NCI-H1694 treated with DMSO at 0.1 percent for 48 hours (cell line): ENCODE measurements at places on chromosomes 6 and 20.

GRCh38 chr6:11172501-11173327 is 59.8 kb downstream of the NEDD9 start:
- peak; percentile 19 for DNase-seq

- DNase-seq = no peak
Observed at GRCh38 chr6:34981951-34982350, 92.9 kb downstream of the ANKS1A start.

GRCh38 chr6:17865798-17866725 is 121.4 kb downstream of the KIF13A start:
- DNase-seq = peak; percentile 42

DNA sequence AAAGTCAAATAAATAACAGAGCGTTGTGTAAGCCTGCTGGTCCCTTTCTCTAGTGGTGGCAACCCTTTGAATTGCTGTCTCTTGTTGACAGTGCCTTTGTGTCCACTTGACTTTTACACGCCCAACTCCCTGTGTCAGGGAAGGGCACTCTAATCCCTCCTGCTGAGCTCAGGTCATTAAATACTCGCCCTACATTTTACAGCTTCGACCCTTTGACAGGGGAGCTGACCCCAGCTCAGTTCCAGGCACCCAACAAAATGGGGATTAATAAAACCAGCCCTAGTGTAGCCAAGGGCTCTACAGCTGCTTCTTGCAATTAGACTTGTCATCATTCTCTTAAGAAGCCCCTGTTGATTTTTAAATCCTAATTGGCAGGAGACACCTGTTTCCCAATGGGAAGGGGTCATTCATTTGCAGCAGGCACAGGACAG is 308.2 kb downstream of the EYA4 start:
- DNase-seq = no peak

- DNase-seq = no peak
Observed at GRCh38 chr6:1972962-1973361, 272.4 kb downstream of the GMDS start.

DNA sequence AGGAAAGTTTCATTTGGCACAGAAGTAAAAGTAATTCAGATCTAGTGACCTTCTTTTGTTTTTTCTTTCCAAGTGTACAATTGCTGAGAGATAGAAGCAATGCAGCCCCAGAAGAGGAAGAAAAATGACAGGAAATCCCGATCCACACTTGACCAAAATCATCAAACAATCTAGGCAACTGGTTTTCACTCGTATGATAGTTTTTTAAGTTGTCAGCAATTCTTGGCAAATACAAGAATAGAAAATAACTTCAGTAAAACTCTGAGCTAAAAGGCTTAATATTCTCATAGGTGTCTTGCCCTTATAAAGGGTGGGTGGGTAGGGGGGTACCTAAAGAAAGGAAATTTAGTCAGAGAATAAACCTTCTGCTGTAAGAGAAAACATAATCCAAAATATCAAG is 36.0 kb downstream of the SESN1 start:
- no peak for DNase-seq

GRCh38 chr6:41732591-41733359 is 2.6 kb downstream of the TFEB start:
- no peak for DNase-seq

DNA sequence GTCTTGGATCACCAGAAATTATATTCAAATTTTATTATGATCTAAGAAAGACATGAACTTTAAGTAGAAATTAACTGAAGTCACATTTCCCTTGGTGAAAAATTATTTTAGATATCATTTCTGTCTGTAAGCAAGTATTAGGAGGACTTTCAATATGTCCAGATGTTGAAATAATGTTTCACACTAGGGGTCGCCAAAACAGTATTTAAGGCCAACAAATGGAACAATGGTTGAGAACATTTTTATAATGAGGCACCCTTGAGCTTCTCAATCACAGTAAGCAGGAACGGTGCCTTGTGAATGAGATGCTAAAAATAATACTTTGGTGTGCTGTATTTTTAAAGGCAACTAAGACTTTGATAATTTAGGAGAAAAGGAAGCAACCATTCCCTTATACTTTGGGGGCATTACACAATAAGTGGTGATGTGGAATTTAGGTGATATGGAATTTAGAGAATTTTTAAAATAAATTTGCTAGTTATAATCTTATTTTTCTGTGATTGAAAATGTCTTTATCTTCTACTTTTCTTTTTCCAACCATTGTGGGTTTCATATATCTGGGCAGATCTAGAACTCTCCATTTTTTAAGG is 9.6 kb upstream of the SF3B5 start:
- peak; percentile 43 for DNase-seq

DNA sequence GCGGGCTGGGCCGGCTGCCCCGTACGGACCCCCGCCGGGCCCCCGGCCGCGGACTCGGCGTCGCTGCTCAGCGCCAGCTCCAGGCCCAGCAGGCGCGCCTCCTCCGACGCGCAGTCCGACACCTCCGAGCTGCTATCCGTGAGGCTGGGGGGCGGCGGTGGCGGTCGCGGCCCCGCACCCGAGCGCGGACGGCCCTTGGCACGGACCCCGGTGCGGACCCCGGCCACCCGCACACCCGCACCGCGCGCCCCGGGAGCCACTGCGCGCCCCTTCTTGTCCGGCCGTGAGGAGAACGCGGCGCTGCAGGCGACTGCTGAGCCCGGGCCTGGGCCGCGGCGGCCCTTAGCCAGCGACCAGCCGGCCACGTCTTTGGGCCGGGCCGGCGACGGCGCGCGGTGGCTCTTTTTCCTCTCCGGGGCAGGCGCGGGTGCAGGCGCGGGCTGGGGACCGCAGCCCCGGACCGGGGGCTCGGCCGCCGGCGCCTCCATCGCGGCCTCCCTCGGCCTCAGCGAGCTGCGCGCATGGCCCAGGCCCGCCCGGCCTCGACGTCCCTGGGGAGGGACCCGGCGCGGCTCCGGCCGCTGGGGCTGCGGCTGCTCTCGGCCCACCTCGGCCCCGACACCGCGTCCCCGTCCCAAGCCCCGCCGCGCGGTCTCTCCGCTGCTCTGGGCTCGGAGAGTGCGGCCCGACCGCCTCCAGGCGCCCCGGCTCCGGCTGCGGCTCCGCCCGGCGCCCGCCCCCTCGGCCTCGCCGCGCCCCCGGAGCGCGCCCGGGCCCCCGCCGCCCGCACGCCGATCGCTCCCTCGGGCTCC is 12.9 kb upstream of the TLDC2 start:
- no peak for DNase-seq

GRCh38 chr6:39664173-39664572 is 61.0 kb downstream of the KIF6 start:
- no peak for DNase-seq

DNA sequence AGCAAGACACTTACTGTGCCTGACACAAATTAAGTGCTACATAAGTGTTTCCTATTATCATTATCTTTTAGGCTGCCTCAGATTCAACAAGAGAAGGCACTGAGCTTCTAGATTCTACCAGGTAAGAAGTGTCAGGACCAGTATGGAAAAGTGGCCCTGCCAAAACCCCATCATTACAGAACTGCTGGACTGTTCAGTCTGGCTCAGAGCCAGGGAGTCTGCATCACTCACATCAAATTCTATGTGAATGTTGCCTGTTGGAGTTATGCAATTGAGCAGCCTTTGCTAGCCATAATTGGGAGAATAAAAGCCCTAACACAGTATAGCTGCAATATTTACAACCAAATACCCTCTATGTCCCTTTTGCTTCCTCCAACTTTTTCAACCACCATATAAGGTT is 70.9 kb downstream of the ATG5 start:
- DNase-seq = no peak

GRCh38 chr6:51265426-51265825 is 446.8 kb downstream of the TFAP2B start:
- DNase-seq = no peak

DNA sequence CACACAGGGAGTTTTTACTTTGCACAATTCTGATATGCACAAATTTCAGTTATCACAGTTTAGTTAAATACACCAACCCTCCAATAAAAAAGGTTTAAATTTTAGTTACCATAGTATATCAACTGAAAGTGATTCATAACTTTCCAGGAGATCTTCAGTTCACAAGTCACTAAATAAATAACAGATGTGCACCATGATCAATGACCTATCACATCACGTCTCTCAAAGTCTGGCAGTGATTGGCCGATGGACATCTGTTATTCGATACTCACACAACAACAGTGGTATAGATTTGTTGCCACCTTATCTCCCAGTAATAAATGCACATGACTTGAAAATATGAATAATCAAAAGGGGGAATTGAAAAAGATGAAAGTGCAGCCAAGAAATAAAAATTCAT is 66.8 kb upstream of the PTCHD4 start:
- no peak for DNase-seq

- DNase-seq = no peak
Observed at GRCh38 chr20:58569241-58570125, 54.3 kb upstream of the APCDD1L start.

GRCh38 chr20:5135363-5136012 is 8.7 kb downstream of the CDS2 start:
- DNase-seq = no peak

DNA sequence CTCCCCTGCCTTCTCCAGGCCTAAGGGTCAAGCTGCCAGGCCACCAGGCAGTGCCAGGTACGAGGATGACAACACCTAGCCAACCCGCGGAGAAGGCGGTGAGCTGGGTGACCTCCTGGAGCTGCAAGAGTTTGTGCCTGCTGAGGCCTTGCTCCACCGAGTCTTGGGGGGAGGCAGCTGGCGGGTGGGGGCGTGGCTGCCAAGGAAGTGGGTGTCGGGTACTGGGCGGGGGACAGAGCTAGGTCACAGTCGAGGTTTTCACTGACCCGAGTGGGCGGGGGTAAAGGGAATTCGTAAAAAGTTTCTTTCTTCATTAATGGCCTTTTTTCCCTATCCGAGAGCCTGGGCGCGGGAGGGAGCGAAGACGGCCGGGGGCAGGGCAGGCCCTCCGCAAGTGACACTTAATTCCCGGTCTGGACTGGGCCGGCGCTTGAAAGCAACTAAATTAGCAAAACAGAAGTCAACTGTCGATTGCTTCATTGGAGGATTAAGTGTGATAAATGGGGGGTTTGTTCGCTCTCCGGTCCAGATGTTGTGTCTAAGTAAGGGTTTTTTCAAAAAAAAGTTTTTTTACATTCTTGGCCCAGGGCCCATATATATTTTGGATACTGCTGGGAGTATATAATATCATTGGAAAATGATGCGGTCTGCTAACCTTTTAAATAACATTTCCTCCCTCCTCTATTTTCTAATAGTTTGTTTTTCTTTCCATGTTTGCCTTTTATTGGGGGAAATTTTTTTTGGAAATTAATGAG is 43.1 kb upstream of the FOXP4 start:
- DNase-seq = no peak

DNA sequence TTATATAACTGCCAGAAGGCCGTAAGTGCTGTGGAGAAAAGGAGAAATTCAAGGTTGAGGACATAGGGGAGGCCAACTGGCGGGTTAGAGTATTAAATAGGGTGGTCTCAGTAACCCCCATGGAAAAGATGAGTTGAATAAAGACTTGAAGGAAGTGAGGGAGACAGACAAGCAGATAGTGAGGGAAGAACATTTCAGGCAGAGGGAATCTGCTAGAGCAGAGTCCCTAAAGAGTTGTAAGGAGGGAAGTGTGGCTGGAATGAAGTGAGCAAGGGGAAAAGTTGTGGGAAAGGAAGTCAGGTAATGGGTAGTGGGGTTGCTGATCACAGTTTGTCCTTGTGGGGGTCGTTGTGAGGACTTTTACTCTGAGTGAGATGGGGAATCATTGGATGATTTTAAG is 1.4 kb downstream of the KIFC1 start:
- no peak for DNase-seq

DNA sequence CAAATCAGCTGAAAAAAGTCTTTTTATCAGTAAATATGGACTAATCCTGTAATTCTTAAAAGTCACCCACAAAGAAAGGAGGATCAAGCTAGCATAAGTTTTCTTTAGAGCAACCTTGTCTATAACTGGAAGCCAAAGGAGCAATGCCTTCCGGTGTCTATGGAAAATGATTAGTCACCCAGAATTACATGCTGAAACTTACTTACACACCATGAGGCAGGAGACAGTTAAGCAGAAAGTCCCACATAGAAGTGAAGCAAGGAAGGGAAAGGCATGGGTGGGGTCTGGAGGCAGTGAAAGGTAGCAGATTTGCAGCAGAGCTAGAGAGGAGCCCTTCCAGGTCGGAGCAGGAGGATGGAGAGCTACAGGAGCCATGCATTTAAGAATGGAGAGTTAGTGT is 153.7 kb upstream of the RIPOR2 start:
- DNase-seq = no peak

GRCh38 chr6:108942556-108943492 is 94.6 kb downstream of the ARMC2 start:
- DNase-seq = peak; percentile 13

DNA sequence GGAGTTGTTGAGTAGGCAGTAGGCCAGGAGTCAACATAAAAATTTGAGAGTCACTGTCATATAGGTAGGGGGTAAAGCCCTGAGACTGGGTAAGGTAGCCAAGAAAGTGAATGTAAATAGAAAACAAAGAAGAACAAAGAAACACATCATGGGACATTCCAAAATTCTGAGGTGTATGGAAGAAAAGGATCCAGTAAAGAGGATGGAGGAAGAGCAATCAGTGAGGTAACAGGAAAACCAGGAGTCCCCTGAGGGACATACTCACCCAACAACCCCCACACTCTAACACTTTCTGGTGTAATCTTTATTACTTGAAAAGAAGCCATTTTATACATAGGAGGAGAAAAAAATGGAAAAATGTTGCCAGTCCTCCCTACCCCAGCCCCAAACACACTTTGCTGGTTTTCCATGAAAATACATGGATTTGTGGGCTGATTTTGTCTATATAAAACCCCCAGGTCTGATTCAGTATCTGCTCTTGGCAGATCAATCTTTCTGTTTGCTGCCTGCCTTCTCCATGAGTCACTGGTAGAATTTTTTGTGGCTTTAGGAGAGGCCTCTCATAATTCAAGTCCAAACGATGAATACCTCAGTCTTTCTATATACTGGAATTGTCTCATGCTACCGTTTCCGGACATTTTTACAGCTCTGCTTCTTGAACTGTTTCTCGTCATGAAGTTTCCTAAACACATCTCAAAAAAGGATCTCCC is 271.4 kb upstream of the MAN1A1 start:
- DNase-seq = no peak

- no peak for DNase-seq
Observed at GRCh38 chr6:100353276-100354015, 111.3 kb downstream of the SIM1 start.

DNA sequence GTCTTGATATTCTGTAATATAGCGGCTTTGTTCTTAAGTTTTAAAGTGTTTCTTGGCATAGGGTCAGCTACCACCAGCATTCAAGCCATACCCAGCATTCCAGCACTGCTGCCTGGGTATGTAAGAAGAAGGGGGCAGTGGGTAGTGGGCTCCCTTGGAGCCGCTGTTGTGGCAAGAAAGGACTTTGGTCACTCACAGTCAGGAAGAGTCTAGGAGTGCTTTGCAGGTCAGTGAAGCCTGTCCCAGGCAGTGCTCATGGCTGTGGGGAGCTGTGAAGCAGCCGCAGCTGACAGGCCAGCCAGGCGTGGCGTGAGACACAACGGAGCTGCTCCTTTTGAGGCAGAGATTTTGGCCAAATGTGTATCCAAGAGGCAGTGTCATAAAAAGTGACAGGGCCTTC is 512.0 kb downstream of the CDKAL1 start:
- no peak for DNase-seq
